ENCODE measurements at places on chromosomes 2 and 18.
A peak's percentile ranks its signal among the peaks of the same experiment; 100 is the strongest.

- no peak for DNase-seq
Measured at GRCh38 chr2:215760557-215760956, 252.8 kb downstream of the MREG start.

DNA sequence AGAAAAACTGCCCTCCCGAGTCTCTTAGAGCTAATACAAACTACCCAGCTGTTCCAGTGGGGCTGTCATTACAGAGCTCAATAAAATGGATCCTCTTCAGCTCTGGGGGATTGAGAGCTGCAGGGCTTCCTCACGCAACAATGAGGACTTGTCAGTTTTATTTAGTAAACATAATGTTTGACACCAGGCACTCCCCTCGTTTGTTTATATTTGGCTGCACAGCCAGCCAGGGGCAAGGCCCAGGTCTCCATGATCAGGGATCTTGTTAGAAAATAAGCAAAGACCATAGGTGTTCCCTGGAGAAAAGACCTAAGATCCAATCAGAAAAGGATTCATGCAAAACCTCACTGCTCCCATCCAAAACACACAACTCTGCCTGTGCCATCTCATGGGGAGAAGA lies 158.2 kb downstream of the C1D start:
- DNase-seq: no peak

DNA sequence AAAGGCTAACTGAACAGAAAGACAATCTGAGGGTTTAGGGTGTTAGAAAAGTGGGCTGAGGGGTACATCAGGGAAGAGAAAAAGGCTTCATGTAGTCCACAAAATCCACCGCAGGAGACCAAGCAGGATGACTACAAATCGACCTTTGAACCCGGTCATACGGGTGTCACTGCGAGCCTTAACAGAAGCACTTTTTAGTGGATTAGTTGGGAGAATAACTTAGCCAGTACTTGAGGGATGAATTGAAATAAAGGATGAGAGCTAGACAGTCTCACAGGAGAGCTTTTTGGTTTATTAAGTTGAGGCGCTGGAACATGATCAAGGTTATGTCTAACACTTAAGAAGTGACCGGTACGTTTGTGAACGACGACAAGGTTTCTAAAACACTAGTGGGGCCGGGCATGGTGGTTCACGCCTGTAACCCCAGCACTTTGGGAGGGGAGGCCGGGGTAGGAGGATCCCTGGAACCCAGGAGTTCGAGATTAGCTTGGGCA lies 217.7 kb downstream of the MCFD2 start:
- DNase-seq: no peak

DNA sequence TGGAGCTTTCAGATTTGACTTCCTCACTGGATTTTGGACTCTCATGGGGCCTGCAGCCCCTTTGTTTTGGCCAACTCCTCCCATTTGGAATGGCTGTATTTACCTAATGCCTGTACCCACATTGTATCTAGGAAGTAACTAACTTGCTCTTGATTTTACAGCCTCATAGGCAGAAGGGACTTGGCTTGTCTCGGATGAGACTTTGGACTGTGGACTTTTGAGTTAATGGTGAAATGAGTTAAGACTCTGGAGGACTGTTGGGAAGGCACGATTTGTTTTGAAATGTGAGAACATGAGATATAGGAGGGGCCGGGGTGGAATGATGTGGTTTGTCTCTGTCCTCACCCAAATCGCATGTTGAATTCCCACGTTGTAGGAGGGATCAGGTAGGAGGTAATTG lies 233.4 kb upstream of the GALNT5 start:
- no peak for DNase-seq

DNA sequence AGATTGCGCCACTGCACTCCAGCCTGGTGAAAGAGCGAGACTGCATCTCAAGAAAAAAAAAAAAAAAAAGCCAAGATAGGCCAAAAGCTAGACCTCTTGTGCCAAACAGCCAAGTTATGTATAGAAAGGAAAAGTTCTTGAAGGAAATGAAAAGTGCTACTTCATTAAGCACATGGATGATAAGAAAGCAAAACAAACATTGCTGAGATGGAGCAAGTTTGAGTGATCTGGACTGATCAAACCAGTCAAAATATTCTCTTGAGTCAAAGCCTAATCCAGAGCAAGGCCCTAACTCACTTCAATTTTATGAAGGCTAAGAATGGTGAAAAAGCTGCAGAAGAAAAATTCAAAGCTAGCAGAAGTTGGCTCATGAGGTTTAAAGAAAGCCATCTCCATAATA lies 28.1 kb upstream of the TANC1 start:
- DNase-seq: no peak

DNA sequence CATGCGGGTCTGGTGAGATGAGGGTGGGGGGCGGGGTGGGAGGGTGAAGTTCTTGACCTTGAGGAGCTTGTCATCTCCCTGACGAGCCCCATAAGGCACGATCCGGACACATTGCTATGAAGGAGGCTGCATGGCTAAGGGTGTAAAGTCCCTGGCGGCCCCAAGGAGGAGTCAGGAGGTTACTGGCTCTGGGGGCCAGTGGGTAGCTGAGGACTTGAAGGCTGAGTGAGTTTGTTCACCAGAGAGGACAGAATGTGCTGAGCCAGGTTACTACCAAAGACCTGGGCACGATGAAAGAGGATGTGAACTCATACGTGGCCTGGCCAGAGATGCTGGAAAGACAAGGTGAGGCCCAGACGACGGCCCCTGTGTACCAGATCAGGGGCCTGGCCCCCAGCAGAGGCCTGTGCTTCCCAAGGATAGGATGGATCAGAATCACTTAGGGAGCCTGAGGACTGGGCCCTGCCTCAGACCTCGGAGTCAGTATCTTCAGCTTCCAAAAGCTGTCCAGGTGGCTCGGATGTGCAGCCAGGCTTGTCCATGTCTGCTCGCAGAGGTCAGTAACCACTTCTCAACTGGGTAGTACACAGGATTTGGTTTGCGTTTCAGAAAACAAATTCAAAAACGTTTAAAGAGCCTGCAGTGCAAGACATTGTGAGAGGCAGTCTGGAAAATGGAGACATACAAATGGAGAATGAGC lies 110.9 kb downstream of the RNF144A start:
- DNase-seq: no peak

GRCh38 chr2:241110607-241111439 lies 8.7 kb upstream of the MTERF4 start:
- no peak for DNase-seq

DNA sequence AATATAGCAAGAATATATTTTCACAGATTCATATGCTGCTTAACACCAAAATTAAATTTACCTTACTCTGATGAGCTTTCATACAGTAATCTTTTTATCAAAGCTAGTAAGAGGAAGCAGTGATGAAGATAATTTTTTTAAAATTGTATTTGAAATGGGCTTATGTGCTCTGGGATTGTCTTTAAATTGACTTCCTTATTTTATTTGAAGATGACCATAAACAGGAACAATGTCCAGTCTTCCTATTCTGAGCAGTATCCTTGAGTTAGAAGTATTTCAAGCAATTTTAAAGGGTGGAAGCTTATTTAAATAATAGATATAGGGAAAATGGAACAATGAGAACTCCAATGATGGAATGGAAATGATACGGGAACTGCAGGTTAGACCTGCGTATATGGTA lies 211.6 kb downstream of the MCFD2 start:
- no peak for DNase-seq

DNA sequence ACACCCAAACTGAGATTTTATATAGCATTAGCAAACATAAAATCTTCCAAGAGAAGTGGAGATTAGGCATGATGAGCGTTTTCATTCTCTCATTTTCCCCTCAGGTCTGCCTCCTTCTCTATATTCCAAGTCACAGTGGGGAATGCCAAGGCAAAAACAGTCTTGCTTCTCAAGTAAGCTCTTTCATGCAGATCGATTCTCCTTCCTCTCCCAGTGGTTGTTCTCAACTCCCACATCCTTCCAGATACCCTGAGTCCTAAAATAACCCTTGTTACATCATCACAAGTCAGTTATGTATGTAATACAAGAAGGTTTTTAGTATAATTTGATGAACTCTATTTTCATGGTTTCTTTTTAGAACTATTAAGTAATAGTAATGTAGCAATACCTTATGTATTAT lies 150.6 kb downstream of the TXNL1 start:
- DNase-seq: no peak

GRCh38 chr2:41197781-41198180 lies 745.9 kb upstream of the SLC8A1 start:
- no peak for DNase-seq

GRCh38 chr2:239595726-239596125 lies 194.9 kb upstream of the HDAC4 start:
- DNase-seq: no peak

- DNase-seq: no peak
Measured at GRCh38 chr2:157053876-157054275, 203.6 kb upstream of the GALNT5 start.

DNA sequence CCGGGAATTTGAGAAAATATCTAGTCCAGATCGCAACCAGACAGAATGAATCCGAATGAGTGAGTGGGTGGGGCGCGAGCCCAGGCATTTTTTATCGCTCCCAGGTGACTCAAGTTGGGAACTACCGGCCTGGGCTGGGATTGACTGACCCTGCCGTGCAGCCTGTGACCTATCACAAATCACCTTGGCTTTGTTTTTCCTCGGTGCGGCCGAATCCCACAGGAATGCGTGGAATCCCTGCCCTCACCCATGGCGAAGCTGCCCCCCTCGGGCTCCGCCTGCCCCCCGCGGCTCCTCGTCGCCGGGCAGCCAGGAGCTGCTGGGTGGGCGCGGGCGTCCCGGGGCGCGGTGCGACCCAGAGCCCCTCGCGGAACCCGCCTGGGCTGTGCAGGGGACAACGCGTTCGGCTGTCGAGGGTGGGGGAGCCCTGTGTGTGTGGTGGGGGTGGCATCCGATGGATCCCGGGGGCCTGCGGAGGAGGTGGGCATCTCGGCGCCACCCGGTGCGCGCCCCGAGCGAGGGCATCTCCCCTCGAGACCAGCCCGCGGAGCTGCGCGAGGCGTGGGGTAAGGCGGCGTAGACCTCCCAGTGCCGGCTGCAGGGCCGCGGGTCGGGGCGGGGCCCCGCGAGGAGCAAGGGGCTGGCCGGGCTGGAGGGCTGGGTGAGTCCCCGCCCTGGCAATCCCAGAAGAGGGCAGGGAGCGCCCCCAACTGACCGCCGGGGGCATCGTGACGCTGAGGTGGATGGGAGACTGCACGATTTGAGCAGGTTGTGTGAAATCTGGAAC lies 16.5 kb downstream of the B3GNT7 start:
- peak; percentile 58 for DNase-seq

- DNase-seq: no peak
Measured at GRCh38 chr2:23559561-23560239, 174.7 kb downstream of the KLHL29 start.

- DNase-seq: no peak
Measured at GRCh38 chr2:212926940-212927339, 224.5 kb downstream of the IKZF2 start.

DNA sequence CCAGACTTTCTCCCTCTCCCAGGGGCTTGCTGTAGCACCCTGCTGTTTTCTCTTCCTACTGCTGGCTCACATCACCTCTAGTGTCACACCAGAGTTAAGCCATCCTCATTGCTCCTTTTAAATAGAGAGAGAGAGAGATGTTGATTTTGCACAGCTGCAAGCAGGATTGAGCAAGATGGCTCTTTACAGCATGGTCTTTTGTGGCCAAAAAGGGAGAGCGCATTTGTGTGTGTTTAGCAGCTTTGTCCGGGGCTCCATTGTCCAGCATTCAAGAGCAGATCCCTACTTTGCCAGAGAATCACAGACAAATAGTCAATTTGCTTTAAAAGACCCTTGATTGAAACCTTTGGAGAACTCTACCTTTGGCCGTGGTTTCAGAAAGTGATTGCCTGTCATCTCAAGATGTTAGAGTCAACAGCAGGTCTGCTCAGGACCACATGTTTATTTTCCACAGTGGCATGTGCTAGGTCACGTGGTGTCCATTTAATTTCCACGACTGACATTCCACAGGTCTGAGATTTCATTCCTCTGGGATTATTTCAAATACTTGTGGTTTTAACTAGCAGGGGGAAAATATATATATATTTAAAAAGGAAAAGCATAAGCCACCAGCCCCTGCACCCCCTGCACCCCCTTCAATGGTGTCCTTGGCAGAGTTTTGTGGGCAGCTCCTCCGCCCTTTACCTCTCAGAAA lies 359.9 kb upstream of the SLC14A2 start:
- DNase-seq: no peak

DNA sequence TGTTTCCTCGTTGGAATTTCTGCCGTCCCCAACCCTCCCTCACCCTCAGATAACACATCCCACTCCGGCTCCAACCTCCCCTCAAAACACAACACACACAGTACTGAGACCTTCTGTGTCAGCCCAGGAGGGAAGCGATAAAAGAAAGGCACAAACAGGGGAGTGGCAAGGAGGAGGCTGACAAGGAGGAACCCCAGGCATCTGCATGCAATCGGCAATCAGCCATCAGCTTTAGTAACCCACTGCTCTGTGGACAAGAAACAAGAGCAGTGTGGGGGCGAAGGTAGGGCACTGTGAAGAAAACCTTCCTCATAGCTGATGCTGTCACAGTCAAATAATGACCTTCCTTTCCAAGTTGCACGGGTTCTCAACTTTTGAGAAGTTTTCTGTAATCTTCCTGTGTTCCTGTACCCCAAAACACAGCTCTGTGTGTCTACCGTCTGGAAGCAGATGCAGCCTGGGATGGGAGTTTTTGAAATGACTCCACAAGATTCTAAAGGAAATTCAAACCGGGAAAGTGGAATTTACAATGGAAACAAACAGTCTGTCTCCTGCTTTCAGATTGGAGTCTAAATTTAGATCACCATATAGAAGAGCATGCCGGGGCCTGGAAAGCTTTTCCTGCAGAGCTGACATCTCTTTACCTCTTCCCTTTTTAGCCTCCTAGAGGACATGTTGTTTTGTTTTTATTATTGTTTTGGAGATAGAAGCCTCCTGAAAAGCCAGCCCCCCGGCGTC lies 16.4 kb upstream of the LPIN2 start:
- DNase-seq: no peak

DNA sequence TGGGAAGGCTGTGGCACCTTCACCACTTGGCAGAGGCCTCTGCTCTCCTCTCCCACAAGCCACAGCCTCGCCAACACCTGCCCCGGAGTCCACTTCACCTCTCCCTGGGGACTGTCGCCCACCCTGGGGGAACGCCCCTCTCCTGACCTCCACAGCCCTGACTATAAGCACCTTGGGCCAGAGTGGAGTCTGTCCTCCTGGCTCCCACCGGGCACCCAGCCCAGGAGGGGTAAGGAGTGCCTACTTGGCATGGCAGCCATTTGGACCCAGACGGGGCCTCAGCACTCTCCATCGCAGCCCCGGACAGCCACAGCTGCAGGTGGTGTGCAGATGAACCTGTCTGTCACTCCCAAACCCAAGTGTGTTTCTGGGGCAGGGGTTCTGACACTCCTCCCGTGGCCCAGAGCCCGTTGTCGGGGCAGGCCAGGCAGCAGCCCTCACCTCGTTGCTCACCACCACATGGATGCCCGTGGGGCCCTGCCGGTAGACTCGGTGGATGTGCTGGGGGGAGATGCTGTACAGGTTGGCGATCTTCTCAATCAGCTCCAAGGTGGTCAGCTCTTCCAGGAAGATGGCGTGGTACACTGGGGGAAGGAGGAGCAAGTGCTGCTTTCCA lies 53.5 kb downstream of the TFCP2L1 start:
- DNase-seq: no peak

GRCh38 chr2:137051778-137052398 lies 286.5 kb downstream of the THSD7B start:
- DNase-seq: no peak

- DNase-seq: no peak
Measured at GRCh38 chr2:168848225-168848624, 42.0 kb downstream of the SPC25 start.

- no peak for DNase-seq
Measured at GRCh38 chr18:26488417-26489009, 59.8 kb downstream of the KCTD1 start.
